ENCODE measurements at places on chromosomes 12 and 14.

- DNase-seq, result no peak
These were observed 173.6 kb downstream of the ETV6 start for GRCh38 chr12:11823043-11823442.

DNA sequence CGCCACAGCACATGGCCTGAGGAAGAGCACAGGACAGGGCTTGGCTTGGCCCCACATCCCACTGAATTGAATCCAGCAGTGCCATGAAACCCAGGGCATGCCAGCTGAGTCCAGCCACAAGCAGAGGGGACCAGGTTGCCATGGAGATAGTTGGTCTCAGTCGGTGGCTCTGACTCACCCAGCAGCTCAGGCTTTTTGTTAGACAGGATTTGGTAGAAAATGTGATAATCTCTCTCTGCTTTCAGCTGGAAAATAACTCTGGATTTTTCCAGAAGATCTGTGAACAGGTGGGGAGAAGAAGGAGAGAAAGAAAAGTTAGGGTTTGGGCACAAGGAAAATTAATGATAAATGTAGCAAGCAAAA lies 4.8 kb downstream of the MYH7 start:
- DNase-seq, result no peak

DNA sequence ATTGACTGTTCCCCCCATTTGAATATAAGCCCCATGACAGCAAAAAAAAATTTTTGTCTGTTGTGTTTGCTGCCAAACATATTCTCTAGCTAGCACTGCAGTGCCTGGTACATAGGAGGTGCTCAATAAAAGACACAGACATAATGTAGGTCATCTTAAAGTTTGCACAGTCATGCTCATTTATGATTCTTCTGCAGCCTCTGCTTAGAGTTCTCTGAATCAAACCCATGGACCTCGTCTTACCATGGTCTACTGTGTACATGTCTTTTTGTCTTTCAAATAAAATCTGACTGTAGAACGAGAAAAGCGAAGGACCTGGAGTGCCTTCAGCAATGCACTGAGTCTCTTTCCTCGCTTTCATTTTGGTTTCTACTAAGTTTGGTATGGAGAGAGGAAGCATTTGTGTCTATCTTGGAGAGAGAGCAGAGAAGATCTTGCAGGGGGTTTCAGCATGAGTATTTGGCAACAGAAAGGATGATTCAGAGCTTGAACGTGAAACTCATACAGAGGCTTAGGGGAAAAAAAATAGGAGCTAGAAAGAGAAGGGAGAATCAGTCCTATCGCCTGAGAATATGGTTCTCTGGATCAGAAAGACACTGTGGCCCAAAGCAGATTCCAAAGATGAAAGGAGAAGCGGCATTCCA lies 38.8 kb upstream of the TMCC3 start:
- DNase-seq, result no peak

GRCh38 chr12:2924019-2924418 lies 33.3 kb downstream of the TULP3 start:
- no peak for DNase-seq

Data from bone marrow (tissue), 2 donors.